ENCODE measurements at places on chromosomes 3 and 15.
A peak's percentile ranks its signal among the peaks of the same experiment; 100 is the strongest.

DNA sequence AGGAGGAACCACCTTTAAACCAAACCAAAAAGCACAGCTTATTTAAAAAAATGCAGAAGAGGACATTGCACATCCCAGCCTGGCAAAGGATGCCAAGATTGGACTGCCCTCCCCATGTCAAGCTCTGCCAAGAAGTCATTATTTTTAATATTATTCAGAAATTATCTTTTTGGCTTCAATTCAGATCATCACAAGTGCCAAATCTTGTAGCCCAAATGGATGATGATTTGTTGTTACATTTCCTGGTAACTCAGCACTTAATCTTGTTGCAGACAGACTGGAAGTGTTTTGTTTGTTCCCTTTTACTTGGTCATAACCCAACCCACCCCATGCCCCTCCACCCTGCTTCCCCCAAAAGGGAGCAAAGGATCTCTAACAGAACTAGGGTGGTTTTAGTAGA is 28.1 kb upstream of the LXN start:
- DNase-seq = no peak

GRCh38 chr3:139654637-139655365 is 23.0 kb downstream of the NMNAT3 start:
- DNase-seq = no peak

GRCh38 chr3:195693428-195694216 is 27.2 kb upstream of the MUC20 start:
- no peak for DNase-seq

DNA sequence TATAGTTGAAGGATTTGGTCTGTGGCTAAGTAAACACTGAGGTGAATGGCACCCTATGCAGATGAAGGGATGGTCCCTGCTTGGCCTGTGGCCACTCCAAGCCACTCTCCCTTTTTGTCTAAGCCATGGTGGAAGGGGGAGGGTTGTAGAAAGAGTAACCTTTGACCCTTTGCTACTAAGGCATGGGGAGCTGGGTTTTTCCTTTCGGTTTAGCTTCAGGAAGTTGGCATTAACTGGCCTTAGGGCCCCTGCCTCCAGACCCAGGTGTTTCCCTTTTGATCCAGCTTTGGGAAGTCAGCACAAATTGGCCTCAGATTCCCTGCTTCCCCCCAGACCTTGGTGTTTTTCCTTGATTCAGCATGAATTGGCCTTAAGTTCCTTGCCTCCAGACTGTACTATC is 49.5 kb downstream of the EFCAB12 start:
- DNase-seq = no peak

- DNase-seq = no peak
Measured at GRCh38 chr3:119148493-119149180, 2.7 kb downstream of the TEX55 start.

- no peak for DNase-seq
Measured at GRCh38 chr15:39728845-39729244, 53.8 kb downstream of the FSIP1 start.

- no peak for DNase-seq
Measured at GRCh38 chr3:133410191-133410892, 10.5 kb downstream of the BFSP2 start.

- no peak for DNase-seq
Measured at GRCh38 chr15:67731112-67731721, 94.1 kb upstream of the SKOR1 start.

- no peak for DNase-seq
Measured at GRCh38 chr3:43287500-43287873, 1.1 kb downstream of the SNRK start.

DNA sequence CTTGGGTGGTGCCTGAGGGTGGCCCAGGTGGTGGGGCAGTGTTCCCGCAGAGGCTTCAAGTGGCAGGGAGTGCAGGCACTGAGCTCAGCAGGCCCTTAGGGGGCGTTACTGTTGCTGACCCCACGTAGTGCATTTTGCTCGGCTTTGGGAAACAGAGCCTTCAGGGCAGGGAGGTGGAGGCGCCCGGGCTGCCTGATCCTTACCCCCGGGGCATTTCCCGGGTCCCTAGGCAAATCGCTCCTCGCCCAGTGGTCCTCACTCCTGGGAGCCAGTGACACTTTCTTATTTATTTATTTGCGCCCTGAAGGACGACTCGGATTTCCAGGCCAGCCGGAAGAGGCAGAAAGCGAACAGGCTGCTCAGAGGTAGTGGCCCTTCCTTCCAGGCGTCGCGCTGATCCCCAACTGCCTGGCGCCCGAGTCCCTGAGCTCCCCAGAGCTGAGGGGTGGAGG is 10.1 kb upstream of the FOXB1 start:
- no peak for DNase-seq

DNA sequence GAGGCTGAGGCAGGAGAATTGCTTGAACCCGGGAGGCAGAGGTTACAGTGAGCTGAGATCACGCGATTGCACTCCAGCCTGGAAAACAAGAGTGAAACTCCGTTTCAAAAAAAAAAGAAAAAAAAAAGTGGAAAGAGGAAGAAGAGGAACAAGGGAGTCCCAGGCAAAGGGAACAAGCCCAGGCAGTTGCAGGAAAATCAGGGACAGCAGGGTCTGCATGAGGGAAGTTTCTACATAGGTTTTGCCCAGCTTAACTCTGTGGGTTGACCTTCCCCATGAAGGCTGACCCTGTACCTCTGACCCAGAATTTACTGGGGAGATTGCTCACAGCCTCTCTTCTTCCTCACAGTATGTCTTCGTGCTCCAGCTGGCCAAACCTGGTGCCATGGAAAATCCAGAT is 12.3 kb downstream of the RBP1 start:
- DNase-seq = no peak

GRCh38 chr15:96358001-96358801 is 27.7 kb downstream of the NR2F2 start:
- DNase-seq = no peak

DNA sequence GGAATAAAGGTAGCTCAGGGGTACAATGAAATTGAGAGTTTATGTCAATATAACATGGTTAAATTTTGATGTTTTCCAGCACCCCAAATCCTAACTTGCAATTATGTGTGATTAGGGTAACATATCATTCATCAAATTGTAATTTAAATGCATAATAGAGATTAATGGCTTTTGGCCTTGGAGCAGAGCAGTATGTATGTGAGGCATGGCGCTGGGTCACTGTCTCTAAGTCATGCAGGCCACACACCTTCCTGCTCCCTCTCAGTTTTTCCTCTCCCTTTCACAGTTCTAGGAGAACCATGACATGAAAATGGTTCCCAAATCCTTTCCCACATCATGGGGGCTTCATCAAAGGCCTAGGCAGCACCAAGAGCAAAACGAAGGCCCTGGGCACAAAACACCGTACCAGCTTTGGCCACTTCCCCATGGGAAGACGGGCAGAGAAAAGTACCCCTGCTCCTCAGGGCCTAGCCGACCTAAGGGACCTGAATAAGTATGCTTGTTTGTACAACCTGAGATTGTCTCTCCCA is 3.9 kb upstream of the SRP14 start:
- no peak for DNase-seq

- DNase-seq = no peak
Measured at GRCh38 chr3:159792070-159792469, 196.6 kb upstream of the IL12A start.

- DNase-seq = no peak
Measured at GRCh38 chr3:112375117-112375516, 42.2 kb downstream of the CD200 start.

- DNase-seq = no peak
Measured at GRCh38 chr3:133953297-133953696, 57.6 kb upstream of the RAB6B start.

- no peak for DNase-seq
Measured at GRCh38 chr3:108090049-108090700, 656 bp downstream of the CD47 start.

DNA sequence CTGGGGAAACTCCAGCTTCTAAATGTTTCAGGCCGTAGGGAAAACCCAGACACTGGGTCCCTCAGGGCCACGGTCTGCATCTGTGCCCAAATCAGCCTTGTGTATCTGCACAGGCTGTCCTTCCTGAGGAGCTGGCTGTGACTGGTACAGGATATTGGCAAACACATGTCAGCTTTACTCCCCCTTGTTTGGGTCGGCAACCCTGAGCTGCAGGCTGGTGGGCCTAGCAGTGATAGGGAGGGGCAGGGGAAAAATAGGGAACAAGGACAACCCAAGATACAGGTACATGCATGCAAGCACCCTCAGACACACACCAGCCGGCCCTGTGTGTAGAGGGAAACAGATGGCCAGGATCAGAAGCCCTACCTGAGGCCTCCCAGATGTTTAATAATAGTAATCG is 28.7 kb upstream of the HCN4 start:
- no peak for DNase-seq

DNA sequence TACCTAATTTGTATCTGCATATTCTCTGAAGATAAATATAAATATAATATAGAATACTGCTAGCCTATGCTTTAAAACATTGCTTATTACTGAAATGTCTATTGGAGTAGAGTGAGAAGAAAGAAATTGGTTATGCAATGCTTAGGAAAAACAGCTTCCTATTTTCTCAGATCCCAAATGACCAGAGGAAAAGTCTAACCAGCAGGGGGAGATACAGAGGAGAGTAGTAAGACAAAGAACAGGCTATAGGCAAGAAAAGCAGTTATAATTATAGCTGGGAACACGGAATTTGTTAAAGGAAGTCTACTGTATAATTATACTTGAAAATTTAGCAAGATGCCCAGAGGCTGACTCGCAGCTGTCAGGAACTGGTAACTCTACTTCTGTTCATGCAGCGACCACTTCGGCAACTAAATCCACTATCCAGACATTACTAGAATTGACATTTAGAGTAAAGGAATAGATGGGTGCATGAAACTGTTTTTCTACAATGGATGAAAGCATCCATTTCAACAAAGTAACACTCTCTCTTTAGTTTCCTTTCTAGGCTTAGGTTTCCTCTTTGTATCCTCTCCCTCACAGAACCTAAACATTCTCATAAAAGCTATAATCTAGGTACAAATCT is 97.2 kb downstream of the TBC1D5 start:
- peak; percentile 48 for DNase-seq

DNA sequence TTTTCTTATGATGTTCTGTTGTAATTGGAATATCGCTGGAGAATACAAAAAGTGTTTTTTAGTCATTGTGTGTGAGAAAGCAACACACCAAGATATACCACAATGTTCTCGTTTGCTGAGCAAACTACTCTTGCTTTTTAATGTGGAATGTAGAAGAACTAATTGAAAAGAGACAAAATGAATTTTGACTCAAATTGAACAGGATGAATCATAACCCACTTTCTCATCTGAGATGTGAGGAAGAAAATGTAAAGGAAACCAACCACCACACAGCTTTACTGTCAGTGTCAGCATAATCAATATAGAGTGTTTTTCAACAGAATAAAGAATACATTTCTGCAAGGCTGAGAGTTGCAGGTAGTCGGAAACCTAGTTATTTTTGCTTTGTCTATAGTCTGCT is 448.8 kb upstream of the TPRG1 start:
- no peak for DNase-seq

GRCh38 chr15:69159805-69160140 is 662 bp upstream of the GLCE start:
- no peak for DNase-seq

DNA sequence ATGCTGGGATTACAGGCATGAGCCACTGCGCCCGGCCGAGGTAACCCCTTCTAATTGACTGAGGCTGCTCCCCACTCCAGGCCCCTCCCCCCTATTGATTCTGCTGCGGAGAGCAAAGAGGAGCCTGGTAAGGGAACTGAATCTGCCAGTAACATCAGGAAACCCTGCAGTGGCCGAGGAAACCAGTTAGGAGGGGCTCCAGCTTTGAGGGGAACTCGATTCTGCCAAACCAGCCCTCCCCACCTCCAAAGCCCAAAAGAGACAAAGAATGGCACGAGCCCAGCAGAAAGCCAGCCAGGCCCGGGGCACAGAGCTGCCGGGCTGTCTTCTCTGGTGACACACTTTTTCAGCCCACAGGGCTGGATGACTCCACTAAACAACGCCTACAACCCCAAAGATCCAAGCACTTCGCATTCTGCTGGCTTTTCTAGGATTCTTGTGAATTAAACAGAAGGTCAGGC is 15.0 kb upstream of the ACAD9 start:
- DNase-seq = no peak

GRCh38 chr3:48180531-48181253 is 7.5 kb downstream of the CDC25A start:
- DNase-seq = no peak

- DNase-seq = no peak
Measured at GRCh38 chr15:100318880-100319279, 22.9 kb downstream of the ADAMTS17 start.

- DNase-seq = no peak
Measured at GRCh38 chr15:36896949-36897348, 203.4 kb downstream of the MEIS2 start.

DNA sequence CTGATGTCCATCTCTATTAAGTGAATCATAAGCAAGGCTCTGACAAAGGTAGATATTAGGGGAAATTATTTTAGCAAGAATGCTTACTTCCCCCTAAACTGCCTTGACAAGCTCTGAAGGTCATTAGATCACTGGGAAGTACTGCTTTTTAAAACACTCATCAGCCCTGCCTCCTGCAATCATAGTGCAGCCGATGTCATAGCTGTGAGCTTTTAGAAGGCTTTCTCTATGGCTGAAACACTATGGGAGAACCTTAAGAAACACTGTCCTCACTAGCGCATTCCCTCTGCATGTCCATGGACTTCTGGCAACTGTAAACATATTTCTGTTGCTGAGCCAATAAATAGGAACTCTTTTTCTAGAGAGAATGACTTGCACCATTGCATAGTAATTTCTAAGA is 38.7 kb upstream of the PTPRG start:
- no peak for DNase-seq

DNA sequence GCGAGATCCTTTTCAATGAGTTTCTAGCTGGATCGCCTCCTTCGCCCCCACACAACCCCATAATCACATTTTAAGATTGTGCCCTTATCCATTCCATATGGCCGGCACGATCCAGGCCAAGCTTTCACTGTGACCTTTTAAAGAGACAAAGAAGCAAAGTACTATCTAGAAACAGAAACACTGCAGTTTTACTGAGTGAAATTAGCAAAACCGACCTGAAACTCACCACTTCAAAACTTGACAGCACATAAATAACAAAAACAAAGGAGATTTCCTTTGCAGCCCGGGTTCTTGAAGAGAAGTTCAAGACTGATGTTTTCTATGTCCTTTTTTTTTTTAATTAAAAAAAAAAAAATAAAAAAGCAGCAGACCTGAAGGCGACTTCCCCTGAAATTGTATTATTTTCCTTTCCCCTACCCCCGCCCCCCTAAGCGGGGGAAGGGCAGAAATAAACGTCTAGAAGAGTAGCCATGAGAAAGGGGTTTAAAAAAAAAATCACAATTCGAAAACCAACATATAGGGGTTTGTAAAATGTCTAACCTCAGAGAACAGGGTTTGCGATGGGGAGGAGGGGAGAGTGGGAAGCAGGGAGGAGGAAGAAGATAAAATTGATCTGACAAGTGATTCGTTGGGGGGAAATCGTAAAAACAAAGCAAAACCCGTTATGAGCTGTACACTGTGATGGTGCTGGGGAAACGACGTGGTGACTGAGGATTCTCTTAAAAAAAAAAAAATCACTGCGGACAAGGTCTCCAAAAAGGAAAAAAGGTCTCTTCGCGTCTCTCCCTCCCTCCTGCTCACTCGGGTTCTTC is 1.5 kb downstream of the SATB1 start:
- DNase-seq = no peak

Data from NCI-H1417 treated with DMSO at 0.1 percent for 48 hours (cell line).